ENCODE measurements at places on chromosomes 13 and 19. TPM values are rescaled to one million over a fixed set of nuclear protein-coding genes. Genes with fewer than 3 reads are reported as not detected.

RFPL4A gene
- not detected for total RNA-seq

FGF9 gene
- total RNA-seq = under 0.01 TPM

RGL3 gene
- total RNA-seq = 3.7 TPM

ARHGAP33 gene
- 2.9 TPM for total RNA-seq

TRPM4 gene
- 20.5 TPM for total RNA-seq

CATSPERD gene
- total RNA-seq = not detected

SLC25A41 gene
- not detected for total RNA-seq

SYNGR4 gene
- total RNA-seq = not detected

FLT3LG gene
- total RNA-seq = 3.3 TPM

ZNF582 gene
- total RNA-seq = 2.1 TPM
